ENCODE measurements at places on chromosomes 2 and 18.

- no peak for DNase-seq
These were observed 574 bp downstream of the NIFK start for GRCh38 chr2:121736140-121736461.

DNA sequence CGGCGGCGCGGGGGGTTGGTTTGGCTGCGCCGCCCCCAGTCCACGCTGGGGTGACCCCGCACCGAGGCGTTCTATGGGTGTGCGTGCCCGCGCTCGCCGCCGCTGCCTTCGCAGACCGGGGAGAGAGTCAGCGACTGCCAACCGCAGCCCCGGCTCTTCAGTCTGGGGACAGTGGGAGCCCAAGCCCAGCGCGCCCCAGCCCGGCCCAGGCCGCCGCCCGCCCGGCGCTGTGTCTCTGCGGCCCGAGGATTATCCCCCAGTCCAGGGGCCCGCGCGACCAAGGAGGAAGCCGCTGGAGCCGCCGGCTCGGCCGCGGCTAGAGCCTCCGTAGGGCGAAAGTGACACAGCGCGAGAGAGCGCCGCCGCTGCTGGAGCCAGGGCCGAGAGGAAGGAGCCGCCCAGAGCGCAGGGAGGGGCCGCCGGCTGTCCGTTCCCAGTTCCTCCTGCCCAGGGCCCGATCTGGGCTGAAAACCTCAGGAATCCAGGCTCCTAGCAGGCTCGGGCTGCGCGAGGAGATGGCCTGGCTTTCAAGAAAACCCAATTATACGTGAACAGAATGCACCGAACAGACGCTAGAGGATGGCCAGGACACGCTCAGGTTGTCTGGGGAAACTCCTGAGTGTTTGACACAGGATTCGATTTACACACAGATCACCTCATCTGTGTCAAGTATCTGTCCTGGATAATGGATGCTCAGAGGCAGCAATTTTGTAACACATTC lies 2.4 kb downstream of the CTIF start:
- no peak for DNase-seq

GRCh38 chr2:158889135-158889853 lies 79.1 kb upstream of the TANC1 start:
- DNase-seq: no peak

- DNase-seq: no peak
These were observed at the start of gene CTAGE1 for GRCh38 chr18:22417496-22418188. TSS of gene CTAGE1 (minus strand) at chr18:22417915. CDS start at chr18:22417811, 104 bp downstream.

- DNase-seq: no peak
These were observed 16.7 kb upstream of the DTNB start for GRCh38 chr2:25690058-25690457.

DNA sequence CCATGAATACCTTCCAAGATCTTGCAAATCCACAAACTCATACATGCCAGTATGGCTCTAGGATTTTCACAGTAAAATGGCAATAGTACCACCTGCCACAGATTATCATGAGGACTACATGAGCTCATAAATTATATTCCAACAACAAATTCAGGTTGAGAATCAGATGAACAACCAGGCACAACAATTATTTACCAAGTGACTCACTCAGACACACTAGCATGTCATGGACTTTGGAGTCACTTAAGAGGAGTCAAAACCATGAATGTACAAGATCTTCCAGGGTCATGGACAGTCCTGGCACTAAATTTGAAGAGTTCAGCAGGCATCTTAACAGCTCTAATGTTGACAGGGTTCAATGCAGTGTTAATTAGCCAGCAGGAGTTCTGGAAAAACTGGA lies 34.4 kb upstream of the BZW1 start:
- DNase-seq: no peak

DNA sequence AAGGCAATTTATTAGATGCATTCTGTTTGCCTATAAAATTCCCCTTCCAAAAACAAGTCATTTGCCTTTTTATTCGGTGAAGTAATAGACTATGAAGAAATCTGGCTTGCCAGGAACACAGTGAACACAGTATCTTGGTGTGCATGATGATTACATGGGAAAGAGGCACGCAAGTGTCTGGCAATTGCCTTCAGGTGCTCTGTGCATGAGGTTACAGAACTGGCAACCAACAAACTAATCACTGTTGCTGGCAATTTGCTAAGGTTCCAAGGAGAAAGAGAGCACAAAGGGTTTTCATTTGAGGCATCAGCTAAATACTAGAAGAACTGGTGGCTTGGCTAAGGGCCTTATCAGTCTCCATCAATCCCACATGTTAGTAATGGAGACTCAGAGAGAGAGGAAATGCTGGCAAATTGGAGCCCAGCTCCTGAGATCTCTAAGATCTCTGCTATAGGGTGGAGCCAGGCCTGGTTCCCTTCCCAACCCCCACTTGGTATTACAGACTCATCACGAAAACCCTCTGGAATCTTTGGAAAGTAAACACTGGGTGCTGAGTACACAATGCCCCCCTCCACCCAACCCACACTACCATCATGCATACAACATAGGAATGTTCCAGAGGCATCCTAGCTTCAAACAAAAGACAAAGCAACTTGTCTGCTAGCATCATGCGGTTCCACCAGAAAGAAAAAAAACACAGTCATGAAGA lies 10.4 kb downstream of the RNF152 start:
- DNase-seq: no peak

DNA sequence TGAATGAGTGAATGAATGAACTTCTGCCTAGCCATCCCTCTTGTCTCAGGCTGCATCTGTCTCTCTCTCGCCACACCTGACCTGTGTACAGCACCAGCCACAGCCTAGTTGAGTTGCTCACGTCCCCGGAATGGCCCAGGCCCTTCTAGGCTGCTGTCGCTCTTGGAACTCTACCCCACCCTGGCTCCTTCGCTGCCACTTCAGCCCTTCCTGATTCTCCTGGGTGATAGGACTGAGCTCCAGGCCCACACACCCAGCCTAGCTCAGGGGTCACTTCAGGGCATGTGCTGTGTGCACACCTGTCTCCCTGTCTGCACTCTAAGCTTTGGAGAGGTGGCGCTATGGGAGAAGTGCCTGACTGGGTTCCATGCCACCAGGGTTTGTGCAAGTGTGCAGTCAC lies 236.6 kb downstream of the GLI2 start:
- no peak for DNase-seq

DNA sequence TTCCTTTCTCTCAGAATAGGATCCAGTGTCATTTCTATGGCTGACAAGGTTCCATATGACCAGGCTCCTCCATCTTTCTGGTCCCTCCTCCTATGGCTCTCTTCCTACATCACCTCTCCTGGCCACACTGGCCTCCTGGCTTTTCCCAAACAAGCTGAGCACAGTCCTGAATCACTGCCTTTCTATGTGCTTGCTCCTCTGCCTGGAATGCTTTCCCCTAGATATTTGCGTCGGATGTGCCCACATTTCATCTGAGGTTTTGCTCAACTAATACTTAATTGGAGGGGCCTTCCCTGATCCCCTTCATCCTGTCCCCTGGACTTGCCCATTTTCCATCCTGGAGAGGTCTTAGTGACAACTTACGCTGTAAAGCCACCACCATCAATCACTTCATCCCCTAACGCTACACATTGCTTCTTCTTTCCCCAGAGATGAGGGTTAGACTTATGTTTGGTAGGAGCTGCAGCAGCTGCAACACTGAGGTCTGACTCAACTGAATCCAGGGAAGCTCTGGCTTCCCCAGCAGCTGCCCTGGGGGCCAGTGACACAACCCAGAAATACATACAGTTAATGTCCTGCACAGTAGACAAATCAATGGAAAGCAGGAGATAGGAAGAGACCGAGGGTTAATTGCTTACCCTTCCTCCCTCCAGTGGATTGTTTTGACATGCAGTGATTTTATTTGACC lies 42.9 kb downstream of the QPCT start:
- DNase-seq: no peak

DNA sequence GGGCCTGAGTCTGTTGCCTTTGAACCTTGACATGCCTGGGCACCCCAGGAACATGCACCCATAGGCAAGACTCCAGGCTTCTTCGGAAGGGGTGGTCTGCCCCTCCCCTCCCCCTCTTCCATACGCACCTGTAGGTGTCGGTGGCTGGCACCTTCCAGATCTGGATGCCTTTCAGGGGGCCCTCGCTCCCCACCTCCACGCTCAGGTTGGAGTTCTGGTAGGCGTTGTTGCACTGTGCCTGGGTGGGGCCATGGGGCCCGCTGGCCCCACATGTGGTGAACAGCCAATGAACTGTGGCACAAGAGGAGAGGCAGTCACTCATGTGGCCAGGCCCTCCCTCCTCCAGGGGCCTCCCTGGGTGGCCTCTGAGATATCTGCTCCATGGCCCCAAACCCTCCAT lies 135.8 kb downstream of the CLIP4 start:
- no peak for DNase-seq

DNA sequence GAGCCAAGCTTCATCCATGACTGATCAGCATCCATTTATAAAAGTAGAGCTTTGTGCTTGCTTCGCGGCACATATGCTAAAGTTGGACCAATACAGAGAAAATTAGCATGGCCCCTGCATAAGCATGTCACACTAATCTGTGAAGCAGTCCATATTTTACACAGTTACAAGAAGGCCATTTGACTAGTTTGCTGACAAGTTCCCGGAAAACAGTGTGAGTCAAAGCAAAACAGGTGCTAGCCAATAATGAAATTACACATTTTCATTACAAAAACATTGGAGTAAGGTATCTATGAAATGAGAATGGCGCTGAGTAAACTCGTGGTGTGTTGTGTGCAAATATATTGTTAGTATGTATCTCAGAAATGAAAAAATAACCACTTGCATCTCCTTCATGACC lies 4.7 kb downstream of the ANKRD62 start:
- no peak for DNase-seq

GRCh38 chr18:32896776-32897547 lies 124.1 kb upstream of the KLHL14 start:
- DNase-seq: no peak

GRCh38 chr2:86223140-86223926 lies 24.1 kb downstream of the MRPL35 start:
- DNase-seq: peak; percentile 60

- DNase-seq: no peak
These were observed 3.9 kb downstream of the INPP4A start for GRCh38 chr2:98448441-98449145.

DNA sequence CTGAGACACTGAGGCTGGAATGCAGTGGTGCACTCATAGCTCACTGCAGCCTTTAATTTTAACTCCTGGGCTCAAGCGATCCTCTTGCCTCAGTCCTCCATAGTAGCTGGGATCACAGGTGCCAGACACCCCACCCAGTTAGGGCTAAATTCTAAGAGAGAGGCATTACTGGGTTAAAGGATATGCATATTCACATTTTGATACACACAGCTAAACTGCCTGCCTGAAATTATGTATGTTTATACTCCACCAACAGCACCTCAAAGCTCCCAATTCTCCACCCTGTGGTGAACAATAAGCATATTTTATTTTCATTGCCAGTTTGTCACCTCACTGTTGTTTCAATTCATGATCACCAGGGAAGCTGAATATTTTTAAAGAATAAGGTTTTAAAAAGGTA lies 18.7 kb upstream of the MCM6 start:
- DNase-seq: no peak

- DNase-seq: no peak
These were observed 53.1 kb downstream of the CAB39 start for GRCh38 chr2:230765611-230766300.

DNA sequence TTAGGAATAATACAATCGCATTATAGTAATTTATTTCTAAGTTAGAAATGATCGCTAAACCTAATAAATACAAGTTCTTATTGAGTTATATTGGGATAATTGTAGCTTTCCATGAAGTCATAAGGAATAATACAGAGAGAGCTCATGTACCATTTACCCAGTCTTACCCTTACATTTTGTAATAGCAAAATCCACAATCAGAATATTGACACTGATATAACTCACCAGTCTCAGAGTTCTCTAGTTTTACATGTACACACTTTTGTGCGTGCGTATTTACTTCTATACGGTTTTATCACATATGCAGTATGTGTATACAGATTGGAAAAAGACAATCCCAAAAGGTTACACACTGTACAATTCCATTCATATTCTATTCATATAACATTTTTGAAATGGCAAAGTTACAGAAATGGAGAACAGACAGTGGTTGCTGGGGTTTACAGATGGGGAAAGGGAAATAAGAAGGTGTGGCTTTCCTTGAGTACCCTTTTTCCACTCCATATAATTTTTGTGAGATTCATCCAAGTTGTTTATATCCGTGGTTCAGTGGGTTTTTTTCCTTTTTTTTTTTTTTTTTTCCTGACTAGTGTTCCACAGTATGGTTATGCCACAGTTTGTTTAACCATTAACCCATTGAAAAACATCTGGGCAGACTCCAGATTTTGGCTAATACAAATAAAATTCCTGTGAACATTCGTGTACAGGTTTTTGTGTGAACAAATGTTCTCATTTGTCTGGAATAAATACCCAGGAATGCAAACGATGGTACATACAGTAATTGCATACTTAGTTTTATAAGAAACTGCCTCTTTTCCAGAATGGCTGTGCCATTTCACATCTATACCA lies 117.2 kb downstream of the HNMT start:
- DNase-seq: no peak

DNA sequence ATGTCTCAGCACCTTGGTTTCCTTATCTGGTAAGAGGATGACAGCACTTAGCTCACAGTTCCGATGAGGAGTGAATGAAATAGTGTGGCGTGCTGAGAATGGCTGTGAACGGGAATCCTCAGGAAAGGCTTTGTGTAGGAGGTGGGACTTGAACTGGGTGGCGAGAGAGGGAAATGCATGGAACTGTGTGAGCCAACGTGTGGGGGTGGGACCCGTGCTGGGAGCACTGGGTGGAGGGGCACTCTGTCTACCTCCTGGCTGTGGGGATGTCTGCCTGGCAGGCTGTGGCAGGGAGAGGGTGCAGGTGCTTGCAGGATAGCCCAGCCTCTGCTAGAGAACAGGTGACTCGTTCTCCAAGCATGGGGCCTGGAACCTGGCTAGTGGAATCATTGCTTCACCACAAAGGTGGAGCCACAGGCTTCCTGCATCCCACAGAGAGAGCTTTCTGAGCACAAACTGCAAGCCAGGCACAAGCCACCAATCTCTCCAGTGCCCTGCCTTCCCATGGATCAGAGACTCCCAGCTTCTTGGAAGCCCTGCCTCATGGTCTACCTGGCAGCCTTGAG lies 145.2 kb downstream of the CELF4 start:
- DNase-seq: no peak

- DNase-seq: no peak
These were observed 64.7 kb upstream of the RAB6C start for GRCh38 chr2:129914538-129915302.

DNA sequence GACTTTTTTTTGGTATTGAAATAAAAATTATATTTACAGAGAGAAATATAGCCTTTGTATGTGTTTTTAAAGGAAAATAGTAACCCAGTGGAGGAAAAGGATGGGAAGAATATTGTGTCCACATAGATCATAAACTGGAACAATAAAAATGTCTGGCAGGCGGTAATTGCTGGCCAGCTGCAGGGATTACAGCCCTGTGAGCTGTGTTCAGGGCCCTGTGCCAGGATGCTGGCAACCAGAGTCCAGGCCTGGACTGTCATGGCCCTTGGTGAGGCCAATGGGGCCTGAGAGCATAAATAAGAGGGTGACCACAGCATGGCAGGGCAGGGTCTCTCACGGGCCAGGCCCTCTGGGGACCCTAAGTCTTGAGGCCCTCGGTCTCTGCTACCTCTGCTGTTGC lies 171.2 kb downstream of the ACOXL start:
- DNase-seq: no peak
